ENCODE measurements at places on chromosomes 5 and 9.
A peak's percentile ranks its signal among the peaks of the same experiment; 100 is the strongest.

- peak; percentile 13 for DNase-seq
Observed at GRCh38 chr5:8184455-8185063, 315.6 kb downstream of the MTRR start.

DNA sequence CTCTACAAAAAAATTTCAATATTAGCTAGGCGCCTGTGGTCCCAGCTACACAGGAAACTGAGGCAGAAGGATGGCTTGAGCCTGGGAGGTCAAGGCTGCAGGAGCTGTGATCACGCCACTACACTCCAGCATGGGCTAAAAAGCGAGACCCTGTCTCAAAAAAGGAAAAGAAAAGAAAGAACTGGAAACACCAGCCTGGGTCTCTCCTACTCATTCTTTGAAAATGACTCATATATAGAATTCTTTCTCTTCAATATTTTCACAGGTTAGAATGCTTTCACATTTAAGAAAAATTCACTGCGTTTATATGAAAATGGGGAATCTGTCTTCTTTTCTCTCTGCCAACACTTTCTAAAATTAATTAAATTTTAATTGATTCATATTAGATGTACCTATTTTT lies 115.6 kb downstream of the TRPM6 start:
- no peak for DNase-seq

- DNase-seq: no peak
Observed at GRCh38 chr9:136628268-136628667, 34.4 kb upstream of the EGFL7 start.

DNA sequence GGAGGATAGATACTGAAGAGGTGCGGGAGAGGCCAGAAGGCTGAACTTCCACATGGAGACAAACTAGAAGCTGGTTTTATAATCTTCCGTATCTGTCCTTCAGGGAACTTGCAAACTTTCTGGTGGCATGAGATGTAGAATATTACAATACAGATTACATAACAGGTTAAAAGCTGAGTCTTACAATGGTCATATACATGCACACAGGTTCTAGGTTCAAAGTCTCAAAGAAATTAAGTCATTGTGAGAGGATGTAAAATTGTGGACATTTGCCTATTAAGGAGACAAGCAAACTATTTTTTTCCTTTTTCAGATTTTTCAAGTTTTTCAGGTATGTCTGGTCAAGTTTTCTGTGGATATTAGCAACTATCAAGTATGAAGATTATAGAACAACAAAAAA lies 10.4 kb upstream of the ZSWIM6 start:
- DNase-seq: no peak

DNA sequence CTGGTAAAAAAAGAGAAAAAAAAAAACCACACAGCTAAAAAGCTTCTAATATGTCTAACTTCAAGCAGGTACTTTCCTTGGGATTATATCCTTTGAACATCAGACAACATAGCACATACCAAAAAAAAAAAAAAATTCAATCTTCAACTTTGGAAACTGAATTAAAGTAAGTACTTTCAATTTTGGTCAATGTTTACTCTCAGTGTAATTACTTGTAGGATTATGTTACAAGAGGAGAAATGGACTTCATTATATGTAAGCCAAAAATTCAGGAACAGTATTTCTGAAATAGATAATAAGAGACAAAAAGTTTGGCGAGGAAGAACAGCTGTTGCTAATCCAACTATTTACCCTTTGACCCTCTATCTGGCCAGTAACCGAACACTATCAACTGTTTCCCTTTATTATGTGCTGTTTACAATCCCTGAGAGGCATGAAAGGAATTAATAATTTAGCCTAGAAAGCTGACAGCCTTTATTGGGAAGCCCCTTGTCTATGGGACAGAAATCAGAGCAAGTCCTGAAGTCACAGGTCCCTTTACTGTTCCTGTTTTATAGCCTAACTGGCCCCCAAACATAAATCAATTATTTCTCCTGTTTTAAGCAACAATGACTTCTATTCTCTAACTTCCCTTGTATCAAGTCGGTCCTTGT lies 46.6 kb downstream of the NR6A1 start:
- no peak for DNase-seq

DNA sequence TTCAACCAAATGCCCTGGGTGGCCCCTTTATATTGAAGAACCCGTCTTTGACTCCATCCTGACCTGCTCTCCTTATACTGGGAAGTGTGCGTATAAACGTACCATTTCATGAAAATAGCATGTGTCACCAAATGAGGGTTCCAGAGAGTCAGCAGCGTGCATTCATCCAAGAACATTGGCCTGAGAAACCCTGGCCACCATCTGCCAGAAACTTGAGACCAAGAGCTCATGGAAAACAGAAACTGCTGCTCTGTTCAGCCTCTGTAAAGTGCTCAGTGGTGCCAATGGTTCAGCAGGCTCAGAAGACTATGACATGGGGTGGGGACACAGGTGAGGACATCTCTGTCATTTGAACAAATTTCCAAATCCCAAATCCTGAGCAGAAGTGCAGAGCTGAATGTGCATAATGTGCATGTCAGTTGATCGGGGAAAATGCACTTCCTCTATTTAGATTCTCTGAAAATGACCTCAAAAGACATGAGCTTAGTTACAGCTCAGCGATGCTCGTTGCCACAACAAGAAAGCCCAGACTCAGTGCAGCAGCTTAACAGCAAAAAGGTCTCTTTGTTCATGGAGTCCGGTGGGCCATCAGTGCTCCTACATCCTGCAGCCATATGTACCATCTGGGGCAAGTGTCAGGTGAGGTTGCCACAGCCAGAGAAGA lies 176.1 kb downstream of the ATPSCKMT start:
- DNase-seq: no peak

- no peak for DNase-seq
Observed at GRCh38 chr5:109709225-109709624, 19.5 kb downstream of the MAN2A1 start.
